ENCODE measurements at places on chromosomes 5 and 9. TPM values are rescaled to one million over a fixed set of nuclear protein-coding genes. Genes with fewer than 3 reads are reported as not detected.

BAAT gene
- not detected for total RNA-seq

SHC3 gene
- not detected for total RNA-seq

LRRTM2 gene
- total RNA-seq: 0.07 TPM

PFN3 gene
- total RNA-seq: not detected

JAKMIP2 gene
- total RNA-seq: 6.3 TPM

TMEM252 gene
- total RNA-seq: not detected

POLE3 gene
- total RNA-seq: 77.1 TPM

SEMA6A gene
- total RNA-seq: 0.15 TPM

SPINK13 gene
- total RNA-seq: not detected

FOXD4 gene
- total RNA-seq: 0.20 TPM

KIF4B gene
- total RNA-seq: 0.07 TPM

C9orf152 gene
- total RNA-seq: not detected

FAXDC2 gene
- total RNA-seq: not detected

SVEP1 gene
- total RNA-seq: not detected

TMED9 gene
- 176 TPM for total RNA-seq

TMEM171 gene
- total RNA-seq: not detected

Data from T-helper 1 cell treated with Interleukin-12 subunit alpha and Interleukin-12 subunit beta and Interleukin-4 antibody, amounts not matched to agents 30 ng/mL and 1 ng/mL, for 36 hours (primary cell).